ENCODE measurements at places on chromosomes 4 and X.

GRCh38 chr4:123517971-123518370, 121.4 kb downstream of the SPRY1 start:
- DNase-seq = no peak

DNA sequence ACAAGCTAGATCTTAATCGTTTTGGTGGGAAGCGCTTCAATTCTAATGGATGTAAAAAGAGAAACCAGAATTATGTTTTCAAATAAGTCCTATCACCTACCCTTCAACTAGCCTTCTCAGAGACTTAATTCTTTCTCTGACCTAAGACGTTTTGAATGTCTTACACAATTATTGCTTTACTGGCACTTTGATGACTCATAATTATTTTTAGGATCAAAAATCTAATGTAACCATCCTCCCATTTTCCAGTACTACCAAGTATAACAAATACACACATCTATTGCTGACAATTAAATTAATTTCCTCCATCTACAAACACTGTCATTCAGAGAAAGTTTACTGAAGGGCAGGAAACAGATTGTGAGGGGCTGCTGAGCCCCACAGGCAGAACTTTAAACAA, 108.6 kb downstream of the PPP3CA start:
- no peak for DNase-seq

GRCh38 chr4:51965862-51966261, 54.3 kb downstream of the LRRC66 start:
- DNase-seq = no peak

GRCh38 chr4:12645732-12646131, 838.4 kb downstream of the RAB28 start:
- DNase-seq = no peak

DNA sequence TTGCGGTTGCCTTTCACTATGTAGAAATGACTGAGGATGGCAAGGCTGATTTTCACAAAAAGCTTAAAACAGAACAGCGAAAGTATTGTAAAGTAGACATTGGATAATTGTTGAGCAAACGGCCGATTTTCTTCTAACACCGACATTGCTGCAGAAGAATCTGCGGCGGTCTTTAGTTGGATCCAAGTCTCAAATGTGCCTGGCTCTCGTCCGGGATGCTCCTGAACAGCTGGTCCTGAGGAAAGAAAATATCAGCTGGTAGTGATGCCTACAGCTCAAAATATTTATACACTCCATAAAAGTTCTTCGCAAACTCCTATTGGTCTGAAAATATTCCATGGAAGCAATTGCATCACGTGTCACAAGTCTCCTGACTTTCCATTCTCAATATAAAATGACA, at the start of gene ASB5:
TSS of gene ASB5 (minus strand) at position 260 of the 400 bp plus-strand sequence. CDS start at position 146, 114 bp downstream.
- DNase-seq = no peak

DNA sequence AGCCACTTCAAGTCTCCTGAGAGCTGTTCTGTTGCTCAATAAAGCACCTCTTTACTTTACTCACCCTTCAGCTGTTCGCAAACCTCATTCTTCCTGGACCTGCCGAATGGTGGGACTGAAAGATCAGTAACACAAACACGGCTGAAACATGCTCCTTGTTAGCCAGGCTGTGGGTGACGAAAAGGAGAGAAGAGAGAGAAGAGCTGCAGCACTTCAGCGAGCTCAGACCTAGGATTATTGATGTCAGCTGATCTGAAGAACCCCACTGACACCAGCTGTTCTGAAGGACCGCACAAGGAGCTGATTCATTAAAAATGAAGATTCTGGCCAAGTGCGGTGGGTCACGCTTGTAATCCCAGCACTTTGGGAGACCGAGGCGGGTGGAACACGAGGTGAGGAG, 2020.0 kb upstream of the ADGRL3 start:
- DNase-seq = no peak

DNA sequence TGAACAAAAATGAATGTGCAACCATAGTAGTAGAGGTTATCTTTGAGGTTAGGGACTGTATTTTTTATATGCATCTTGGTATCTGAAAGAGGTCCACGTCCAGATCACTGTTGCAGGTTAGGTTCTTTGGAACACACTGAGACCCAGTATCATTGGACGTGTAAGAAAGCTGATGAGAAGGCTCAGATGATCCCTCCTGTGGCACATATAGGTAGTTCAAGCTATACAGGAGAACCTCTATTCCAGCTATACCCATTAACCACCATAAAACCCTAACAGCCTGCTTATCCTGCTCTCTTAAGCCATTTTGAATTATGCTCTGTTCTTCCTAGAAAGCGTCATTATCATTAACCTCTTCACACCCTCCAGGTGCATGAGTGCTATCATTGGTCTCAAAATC, 930.7 kb upstream of the HS3ST1 start:
- no peak for DNase-seq

DNA sequence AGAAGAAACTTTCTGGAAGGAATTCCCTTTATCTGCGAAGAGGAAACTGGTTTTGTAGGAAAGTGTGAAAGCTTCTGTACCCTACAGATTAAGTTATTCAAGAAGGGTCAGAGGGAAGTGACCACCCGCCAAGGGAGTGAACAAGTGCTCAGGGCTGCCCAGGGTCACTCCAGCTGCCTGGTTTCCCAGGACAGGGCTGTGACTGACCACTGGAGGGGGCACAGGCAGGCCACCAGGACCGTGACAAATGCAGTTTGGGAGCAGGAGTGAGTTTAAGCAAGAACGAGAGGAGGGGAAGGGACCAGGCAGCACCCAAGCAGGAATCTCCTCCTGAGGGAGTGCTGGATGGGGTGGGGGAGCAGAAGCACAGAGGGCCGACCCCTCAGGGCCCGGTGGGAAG, 34.2 kb downstream of the ZFYVE28 start:
- DNase-seq = no peak

Measured in CD4-positive, alpha-beta T cell treated with Interleukin-6 for 4 hours (primary cell).